ENCODE measurements at places on chromosomes 5 and 9.

DNA sequence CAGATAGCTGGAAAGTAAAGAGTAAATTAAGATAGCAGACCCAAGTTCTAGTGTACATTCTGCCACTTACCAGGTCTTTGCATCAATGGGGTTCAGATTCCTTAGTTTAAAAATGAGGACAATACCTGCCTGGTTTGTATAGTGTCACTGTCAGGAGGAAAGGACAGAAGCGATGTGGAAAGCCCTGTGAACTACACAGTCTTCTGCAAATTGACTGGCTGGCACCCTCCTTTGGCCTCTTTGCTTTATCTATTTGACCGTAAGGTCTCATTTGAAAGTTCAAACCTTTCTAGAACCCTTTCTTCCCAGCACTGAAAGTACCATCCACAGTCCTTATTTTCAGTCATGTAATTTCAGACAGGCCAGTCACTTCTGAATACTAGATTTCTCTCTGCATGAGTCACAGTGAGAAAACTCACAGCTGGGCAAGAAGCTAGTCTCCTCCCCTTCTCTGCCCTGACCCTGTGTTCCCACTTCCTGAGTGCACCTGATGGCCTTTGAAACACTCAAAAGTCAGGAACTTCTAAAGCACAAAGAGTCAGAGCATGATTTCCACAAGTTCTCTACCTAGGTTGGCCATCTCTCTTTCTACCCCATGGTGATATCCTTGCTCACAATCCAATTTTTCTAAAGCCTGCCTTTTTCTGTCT lies 91.3 kb upstream of the RASEF start:
- DNase-seq, result no peak

DNA sequence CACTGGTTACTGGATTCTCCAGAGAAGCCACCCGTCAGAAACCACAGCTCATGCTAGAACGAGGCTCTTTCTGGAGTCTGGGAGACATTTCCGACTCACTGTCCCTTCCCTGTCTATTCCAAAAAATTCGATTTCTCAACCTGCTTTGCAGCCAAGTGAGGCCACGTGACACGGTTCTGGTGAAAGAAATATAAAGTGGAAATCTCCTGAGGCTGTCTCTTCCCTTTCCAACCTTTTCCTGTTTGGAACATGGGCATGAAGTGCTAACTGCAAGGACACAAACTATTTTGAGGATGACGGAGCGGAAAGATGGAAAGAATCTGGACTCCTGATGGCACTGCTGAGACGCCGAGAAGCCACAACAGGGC lies 6.1 kb upstream of the PTGS1 start:
- DNase-seq, result peak; percentile 64

- no peak for DNase-seq
These were observed 92.6 kb downstream of the SH3TC2 start for GRCh38 chr5:148970228-148970627.

DNA sequence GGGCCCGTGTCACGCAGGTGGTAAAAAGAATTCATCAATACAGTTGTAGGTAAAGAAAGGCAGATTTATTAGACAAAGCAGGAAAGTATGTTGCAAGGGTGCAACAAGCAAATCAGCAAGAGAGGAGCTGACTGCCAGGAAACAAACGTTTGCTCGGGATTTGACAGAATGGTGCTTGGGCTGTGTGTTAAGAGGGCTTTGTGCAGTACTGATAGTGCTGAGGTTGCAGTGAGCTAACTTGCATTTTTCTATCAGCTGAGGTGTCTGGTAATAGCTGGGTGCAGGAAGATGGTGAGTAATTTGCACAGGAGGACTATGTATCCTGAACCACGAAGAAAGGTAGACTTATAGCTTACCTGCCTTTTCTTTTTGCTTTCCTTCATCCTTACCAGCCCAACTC lies 3.9 kb upstream of the RARS1 start:
- DNase-seq, result no peak

GRCh38 chr5:33931136-33931535 lies 5.0 kb upstream of the RXFP3 start:
- no peak for DNase-seq

GRCh38 chr9:33024126-33024965 lies 727 bp upstream of the DNAJA1 start:
- peak; percentile 62 for DNase-seq

DNA sequence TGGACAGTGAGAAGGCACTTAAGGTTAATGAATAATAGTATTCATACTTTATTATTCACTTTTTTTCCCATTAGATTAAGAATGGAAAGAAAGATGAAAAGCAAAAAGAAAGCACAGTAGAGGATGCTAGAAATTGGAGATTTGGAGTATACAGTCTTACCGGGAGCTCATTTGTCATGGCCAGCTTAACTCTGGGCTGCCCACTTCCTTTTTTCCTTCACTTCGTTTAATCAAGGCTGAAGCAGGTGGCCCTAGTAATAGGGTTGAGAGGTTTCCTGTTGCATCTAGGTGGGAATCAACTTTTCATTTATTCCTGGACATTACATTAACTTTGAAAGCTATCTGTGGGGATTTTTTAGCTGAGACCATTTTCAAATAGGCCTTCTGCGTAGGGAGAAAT lies 57.0 kb upstream of the MEGF10 start:
- DNase-seq, result no peak

- no peak for DNase-seq
These were observed 121.5 kb downstream of the ENTREP1 start for GRCh38 chr9:69446496-69446895.

GRCh38 chr5:130141659-130142320 lies 237.5 kb downstream of the CHSY3 start:
- DNase-seq, result peak; percentile 25

- DNase-seq, result peak; percentile 13
These were observed 4.5 kb downstream of the DCAF12 start for GRCh38 chr9:34121996-34122395.

DNA sequence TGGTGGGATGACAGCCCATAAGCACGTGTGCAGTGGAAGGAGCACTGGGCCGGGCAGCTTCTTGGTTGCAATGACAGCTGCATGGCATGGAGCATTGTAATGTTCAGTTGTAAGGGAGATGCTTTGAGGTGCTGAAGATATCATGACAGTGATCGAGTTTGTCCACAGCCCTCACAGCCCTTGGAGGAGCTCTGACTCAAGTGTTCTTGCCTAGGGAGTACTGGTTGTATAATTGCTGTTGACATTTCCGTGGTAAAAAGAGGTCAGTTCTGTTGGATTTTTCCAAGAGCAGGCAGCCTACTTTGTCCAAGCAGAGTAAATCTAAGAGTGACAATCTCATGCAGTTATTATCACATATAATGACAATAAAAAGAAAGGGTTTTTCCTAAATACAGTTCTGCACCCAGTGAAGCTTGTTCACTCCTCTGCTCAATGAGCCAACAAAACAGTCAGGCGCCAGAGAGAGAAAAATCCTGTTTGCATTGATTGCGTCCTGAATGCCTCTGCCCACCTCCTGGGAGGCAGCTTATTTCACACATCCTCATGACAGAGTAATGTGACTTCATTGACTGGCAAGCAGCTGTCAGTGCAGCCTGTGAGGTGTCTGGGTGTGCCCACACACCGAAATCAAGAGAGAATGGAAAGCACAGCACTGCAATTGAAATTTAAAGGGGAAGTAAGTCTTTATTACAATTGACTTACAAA lies 248.0 kb downstream of the NTRK2 start:
- DNase-seq, result no peak

- DNase-seq, result peak; percentile 83
These were observed 318.8 kb downstream of the PIK3R1 start for GRCh38 chr5:68534131-68534940.

DNA sequence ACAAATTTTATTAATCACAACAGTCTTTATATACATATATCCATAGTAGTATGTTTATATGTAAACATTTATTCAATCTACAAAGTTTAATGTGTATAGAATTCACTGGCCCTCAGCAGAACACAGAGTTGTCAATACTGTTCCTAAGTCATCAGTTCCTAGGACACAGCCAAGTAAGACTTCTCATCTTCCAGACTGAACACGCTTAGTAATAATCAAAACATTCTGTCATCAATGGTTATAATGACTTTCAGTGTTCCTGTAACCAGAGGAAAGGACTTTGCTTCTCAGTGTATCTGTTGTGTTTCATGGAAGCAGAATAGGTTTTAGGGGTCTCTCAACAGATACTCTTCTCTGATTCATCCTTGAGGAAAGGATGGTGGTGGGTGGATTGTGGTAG lies 82.2 kb downstream of the SMIM23 start:
- DNase-seq, result peak; percentile 53

GRCh38 chr9:114078021-114078780 lies at the start of gene AMBP:
TSS of gene AMBP (minus strand) at chr9:114078300. CDS start at chr9:114078209, 91 bp downstream.
- no peak for DNase-seq

- DNase-seq, result no peak
These were observed 104.7 kb downstream of the CWC27 start for GRCh38 chr5:64873441-64873840.

- peak; percentile 10 for DNase-seq
These were observed 391.8 kb downstream of the ARHGEF28 start for GRCh38 chr5:74017786-74018211.

GRCh38 chr9:23823269-23823668 lies 2.8 kb downstream of the ELAVL2 start:
- DNase-seq, result no peak

GRCh38 chr5:158606233-158606632 lies 493.5 kb downstream of the EBF1 start:
- DNase-seq, result no peak

GRCh38 chr9:110188991-110189390 lies 19.0 kb downstream of the C9orf152 start:
- DNase-seq, result no peak

DNA sequence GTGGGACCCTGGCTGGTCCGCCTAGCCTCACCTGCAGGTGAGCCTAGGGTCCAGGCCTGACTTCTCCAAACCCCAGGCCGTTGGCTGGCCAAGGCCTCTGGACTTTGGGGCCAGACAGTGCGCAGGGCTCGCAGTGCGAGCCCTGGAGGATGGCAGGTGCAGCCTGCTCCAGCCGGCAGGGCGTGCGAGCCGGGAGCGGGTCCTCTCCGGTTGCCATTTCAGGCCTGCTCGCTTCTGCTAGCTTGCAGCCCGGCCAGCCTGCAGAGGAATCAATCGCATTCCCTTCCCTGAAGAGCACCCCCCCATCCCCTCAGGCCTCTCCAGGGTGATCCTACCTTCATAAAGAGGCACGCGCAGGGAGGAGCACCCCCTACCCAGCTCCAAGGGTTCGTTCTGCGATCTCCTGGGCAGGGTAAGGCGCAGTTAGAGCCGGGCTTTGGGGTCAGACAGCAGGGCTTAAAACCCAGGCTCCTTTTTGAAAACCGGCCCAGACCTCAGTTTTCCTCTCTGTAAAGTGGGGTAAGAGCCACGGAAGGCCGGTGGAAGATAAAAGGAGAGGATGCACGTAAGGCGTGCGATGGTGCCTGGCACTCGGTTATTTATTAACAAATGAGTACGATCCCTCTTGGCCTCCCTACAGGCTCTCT lies 6.2 kb downstream of the BARHL1 start:
- DNase-seq, result no peak

DNA sequence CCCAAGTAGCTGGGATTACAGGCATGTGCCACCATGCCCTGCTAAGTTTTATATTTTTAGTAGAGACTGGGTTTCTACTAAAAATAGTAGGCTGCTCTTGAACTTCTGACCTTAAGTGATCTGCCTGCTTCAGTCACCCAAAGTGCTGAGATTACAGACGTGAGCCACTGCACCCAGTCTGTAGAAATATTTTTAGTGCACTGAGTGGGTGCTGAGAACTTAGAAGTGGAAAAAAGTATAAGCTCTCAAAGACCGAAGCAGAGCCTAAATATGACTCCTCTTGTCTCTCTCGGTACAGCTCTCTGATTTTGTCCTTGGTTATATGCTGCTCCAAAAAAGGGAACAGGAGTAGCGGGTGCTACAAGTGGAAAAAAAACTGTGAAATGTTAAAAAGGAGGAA lies 353.8 kb upstream of the IZUMO3 start:
- no peak for DNase-seq

GRCh38 chr9:111803924-111804323 lies 9.2 kb upstream of the SHOC1 start:
- DNase-seq, result no peak

DNA sequence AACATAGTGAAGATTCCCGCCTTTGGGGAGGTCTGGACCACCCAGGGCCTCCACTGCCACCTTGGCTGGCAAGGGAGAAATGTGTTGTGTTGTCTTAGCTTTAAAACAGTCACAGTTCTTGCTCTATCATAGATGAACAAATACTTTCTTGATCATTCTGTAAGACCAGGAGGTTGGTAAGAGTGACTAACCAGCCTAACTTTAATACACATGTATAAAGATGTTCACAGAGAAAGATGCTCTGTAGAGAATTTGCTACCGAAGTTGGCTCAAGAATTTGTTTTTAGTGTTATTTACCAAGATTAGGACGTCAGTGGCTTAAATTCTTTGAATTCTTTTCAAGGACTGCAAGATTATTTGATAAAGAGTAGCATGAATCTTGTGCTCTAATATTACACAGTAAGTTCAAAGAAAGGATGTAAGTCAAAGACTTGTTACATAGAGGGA lies 28.4 kb downstream of the GLRX start:
- DNase-seq, result no peak

DNA sequence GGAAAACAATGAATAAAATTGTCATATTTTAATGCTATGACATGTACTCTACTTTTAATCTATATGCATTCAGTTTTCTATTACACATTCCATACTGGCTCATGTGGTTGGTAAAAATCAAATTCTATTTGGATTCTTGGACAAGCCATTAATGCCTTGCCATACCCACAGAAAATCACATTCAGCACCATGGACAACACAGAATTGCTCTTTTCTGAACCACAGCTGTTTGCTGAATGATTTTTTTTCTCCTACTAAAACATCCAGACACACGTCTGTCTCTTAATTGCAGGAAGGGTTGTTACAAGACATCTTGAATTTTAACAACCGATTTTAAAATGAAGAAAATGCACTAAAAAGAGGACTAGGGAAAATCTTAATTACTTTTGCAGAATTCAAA lies 675.6 kb downstream of the BRINP1 start:
- no peak for DNase-seq

GRCh38 chr5:119323601-119324000 lies 32.2 kb upstream of the TNFAIP8 start:
- DNase-seq, result peak; percentile 57

DNA sequence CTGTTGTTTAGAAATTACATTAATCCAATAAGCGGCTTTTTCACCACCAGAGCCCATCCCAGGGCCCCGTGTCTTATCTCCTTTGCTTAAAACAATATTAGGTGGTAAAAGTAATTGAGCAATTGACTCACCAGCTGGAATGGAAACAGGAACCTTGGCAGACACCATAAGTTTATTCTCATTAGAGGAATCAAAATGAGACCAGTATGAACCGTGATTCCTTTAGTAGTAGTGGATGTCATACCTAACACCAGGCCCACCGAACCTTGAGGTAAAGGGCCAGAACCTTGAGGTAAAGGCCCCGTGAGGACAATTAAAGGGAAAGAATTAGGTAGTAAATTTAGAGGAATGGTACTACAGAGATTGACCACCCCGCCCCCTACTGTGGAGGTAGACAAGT lies 16.5 kb downstream of the HSDL2 start:
- DNase-seq, result no peak

All from fibroblast of gingiva (primary cell).